ENCODE measurements at places on chromosomes 7 and 10.

DNA sequence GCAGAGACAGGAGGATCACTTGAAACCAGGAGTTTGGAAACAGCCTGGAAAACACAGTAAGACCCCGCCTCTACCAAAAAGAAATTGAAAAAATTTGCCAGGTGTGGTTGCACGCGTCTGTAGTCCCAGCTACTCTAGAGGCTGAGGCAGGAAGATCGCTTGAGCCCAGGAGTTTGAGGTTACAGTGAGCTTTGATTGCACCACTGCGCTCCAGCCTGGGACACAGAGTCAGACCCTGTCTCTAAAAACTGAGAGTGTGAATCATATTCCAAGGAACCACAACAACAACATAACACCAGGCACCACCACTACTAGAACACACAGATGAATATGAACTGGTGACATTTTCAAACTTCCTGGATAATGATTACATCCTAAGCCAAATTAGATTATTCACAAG is 324.2 kb downstream of the CALN1 start:
- no peak for DNase-seq

- DNase-seq = no peak
These were observed 49.6 kb upstream of the GPR158 start for GRCh38 chr10:25125201-25125611.

- DNase-seq = no peak
These were observed 67.3 kb upstream of the DNAJB12 start for GRCh38 chr10:72421885-72422540.

GRCh38 chr10:106825576-106826364 is 338.7 kb downstream of the SORCS1 start:
- no peak for DNase-seq

DNA sequence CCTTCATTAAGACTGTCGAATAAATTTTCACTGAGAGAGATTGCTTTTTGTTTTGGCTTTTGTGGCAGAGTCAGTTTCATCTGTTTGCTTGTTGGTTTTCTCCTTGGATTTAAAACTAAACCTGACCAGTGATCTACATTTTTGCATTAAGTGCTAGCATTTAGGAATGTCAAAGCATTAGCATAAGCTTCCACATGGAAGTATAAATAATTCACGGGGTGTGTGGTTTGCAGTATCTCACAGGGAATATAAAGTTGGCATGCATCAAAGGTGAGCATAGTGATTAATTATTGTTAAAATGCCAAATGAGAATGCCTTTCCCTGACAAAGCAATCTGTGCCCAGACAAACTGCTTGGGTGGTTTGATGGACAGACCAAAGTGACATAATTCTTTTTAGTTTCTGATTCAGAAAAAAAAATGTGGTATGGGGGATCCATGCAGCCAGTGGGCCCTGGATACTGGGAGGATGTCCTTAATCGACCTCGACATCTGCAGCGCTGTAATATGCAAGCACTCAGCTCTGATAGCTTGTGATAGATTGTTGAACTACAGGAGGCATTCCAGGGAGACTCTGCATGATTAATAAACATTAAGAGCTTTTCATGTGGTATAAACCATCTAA is 339.3 kb upstream of the POM121L12 start:
- no peak for DNase-seq

- no peak for DNase-seq
These were observed 338.3 kb downstream of the CXCL12 start for GRCh38 chr10:44046605-44047004.

GRCh38 chr7:136687693-136688322 is 180.6 kb upstream of the CHRM2 start:
- no peak for DNase-seq

GRCh38 chr7:57867884-57868701 is 418.1 kb downstream of the ZNF716 start:
- no peak for DNase-seq

DNA sequence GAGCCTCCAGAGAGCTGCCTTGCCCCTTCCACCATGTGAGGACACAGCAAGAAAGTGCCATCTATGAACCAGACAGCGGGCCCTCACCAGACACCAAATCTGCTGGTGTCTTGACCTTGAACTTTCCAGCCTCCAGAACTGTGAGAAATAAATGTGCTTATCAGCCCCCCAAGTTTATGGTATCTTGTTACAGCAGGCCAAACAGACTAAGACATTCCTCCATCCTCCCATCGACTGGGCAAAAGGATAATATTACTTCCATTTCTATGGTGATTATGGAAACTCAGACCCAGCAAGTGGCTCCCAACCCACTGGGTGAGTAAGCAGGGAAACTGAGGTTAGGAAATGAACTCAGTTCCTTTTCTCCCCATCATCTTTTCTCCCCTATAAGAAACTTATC is 288.4 kb downstream of the KCNMA1 start:
- no peak for DNase-seq

DNA sequence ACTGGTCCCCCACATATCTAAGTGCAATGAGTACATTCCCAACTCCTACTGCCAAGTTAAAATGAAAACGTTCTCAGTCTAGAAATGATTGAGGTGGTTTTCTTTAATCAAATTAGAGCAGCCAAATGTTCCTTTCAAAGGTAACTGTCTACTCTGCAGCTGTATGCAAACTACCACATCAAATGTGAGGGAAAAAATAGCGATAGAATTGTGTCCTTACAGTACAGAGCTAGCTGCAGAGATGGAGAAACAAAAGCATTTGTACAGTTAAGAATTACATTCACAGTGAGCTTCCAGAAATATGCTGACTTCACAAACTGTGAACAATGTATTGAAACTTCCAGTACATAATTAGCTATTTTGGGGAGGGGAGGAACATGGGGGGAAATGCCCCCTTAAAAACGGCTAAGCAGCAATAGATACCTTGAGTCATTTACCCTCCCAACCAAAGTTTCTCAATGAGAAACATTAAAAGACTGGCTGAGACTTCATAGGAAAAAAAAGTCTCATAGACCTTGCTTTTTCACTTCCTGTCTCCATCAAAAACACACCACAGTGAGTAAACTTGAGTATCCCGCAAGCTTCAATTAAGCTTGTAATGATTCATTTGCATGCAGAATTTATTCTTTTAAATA is 22.9 kb downstream of the CDK6 start:
- DNase-seq = no peak

DNA sequence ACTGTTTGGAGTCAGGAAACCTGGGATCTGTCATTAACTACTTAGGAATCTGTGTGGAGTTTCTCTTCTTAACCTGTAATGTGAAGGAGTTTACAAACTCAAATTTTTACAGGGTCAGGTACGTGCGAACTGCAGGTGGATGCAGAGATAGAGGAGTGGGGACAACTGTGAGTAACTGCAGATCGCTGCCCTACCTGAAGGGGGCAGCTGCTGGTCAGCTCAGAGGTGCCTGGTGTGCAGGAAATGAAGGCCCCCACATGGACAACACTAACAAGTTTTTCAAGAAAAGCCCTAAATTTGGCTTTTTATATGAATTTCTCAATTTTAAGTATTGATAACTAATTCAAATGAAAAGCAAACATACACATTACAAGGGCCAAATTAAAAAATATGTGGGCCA is 380.0 kb downstream of the REEP3 start:
- DNase-seq = no peak

DNA sequence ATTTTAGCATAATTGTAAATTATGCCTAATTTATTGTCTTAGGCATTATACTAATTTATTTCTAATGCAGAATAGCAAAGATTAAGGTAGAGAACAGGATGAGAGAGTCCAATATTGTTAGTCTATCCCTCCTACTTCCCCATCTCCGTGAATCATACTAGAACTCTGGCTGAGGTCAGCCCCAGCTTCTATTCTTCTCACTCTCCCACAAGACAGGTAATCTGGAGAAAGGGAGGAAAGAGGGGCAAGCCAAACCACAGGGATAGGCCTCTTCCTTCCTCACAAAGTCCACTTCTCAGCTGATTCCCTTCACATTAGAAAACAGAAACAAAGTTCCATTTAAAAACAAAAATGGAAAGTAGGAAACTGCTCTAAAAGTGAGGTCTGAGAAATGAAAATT is 117.5 kb upstream of the LAMB4 start:
- DNase-seq = no peak

DNA sequence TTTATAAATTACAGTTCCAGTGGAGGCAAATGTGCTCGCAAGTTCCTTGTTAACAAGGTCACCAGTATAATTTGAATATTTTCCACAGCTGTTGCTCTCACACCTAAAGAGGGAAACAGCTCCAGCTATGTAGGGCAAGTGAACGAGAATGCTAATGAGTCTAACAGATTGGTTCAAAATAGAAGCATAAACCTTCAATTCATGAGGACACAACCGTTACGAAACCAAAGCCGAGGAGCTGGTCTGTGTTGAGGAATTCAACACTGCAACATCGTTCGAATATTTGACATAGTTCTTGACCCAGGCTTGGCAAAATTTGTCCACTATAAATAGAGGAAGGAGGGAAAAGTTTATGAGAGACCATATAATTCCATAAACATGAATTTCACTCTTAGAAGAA is 161.3 kb downstream of the KLF6 start:
- DNase-seq = no peak

DNA sequence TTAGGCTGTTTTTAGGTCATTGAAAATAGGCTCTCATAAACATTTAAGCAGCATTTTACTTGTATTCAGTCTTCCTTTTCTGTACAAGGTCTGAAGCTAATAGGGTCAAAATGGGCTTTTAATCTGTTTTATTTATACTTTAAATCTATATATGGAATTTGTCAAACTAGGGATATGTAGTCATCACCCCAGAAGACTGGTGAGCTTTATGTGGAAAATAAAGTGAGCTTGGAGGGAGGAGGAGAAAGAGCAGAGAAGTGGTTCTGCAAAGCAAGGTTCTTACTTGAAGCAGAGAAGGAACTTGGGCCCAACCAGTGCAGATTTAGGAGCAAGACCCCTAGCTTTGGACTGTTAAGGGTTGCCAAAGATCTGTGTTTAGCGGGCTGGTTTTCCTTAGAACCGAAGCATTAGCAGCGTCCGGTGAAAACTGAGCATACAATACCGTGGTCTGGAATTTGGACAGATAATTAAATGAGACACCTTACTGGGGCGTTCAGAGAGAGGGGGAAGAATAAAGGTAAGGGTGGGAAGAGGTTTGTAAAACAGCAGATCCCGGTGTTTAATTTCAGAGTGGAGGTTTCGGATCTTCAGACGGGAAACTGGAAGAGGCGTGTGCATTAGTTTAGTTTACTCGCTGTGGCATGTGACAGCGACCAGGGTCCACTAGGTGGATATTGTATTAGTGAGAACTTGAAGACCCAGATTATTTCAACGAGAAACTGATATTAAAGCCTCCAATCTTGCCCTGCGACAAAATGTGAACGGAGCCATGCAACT is 2.4 kb downstream of the BAMBI start:
- no peak for DNase-seq

DNA sequence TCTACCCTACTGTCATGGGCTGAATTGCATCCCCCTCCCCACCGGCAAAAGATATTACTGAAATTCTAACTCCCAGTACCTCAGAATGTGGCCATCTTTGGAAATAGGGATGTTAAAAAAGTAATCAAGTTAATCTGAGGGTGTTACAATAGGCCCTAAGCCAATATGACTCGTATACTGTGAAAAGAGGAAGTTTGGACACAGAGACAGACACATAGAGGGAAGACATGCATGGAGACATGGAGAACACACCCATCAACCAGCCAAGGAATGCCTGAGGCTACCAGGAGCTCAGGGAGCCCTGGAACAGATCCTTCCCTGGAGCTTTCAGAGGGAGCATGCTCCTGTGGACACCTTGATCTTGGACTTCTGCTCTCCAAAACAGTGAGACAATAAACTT is 138.2 kb upstream of the ADO start:
- DNase-seq = no peak

GRCh38 chr10:118498623-118499022 is 96.8 kb downstream of the PRLHR start:
- DNase-seq = no peak

GRCh38 chr7:22896917-22897316 is 74.3 kb upstream of the TOMM7 start:
- no peak for DNase-seq

DNA sequence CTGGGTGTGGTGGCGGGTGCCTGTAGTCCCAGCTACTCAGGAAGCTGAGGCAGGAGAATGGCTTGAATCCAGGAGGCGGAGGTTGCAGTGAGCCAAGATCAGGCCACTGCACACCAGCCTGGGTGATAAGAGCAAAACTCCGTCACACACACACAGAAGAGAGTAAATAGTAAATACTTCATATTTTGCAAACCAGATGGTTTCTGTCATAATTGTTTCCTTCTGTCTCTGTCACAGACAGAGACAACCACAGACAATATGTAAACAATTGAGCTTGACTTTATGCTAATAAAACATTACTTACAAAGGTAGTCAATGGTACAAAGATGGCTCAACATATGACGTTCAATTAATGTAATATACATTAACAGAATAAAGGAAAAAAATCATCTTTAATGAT is 83.7 kb downstream of the JMJD1C start:
- no peak for DNase-seq

GRCh38 chr7:141585592-141586510 is 34.6 kb downstream of the AGK start:
- DNase-seq = no peak

DNA sequence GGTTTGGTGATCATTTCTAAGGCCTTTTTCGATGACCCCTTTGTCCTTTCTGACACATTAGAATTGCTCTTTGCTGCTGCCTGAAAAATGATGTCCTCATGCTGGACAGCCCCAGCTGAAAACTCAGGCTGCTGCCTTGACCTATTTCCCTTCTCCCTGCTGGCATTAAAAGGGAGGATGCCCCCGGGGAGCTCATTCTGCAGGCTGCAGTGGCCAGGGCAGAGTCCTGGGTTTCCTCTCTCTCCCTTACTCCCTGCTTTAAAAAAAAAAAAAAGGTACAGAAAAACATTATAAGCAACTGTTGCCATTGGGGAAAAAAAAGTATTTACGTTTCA is 35.4 kb downstream of the LRRC4 start:
- no peak for DNase-seq

DNA sequence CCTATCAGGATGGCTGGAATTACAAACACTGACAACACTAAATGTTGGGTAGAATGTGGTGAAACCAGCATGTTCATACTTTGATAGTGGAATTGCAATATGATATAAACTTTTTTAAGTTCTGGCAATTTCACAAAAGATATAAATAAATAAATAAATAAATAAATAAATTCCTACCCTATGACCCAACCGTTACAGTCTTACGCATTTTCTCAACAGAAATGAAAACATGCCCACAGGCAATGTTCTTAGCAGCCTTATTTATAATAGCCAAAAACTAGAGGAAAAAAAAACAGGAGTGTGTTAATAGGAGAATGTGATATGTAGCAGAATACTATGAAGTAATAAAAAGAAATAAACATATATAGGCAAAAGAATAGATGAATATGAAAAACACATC is 318.9 kb downstream of the IPMK start:
- DNase-seq = no peak

DNA sequence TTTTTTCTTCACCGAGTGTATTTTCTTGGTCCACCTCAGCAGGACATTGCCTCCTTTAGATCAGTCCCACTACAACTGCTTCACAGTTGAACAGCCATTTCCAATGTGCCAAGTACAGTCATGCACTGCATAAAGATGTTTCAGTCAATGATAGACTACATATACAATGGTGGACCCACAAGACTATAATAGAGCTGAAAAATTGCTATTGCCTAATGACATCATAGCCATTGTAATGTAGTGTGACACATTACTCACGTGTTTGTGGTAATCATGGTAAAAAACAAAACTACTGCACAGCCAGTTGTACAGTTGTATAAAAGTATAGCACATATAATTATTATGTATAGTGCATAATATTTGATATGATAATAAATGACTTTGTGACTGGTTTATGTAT is 113.8 kb upstream of the HPS1 start:
- DNase-seq = no peak

Data from ovary (tissue), 10 donors.